Activated T-helper 1 cell treated with anti-CD3 and anti-CD28 coated beads, Interleukin-12 subunit alpha, Interleukin-12 subunit beta, Interleukin-2, Interleukin-4 antibody, amounts not matched to agents 30 ng/mL and 10 ng/mL and 1 ng/mL, durations not matched to agents 14 hours and 24 hours and 36 hours (primary cell): ENCODE measurements at places on chromosomes 6 and 20. TPM values are rescaled to one million over a fixed set of nuclear protein-coding genes. Genes with fewer than 3 reads are reported as not detected.

The LAMA5 gene
- total RNA-seq = 0.83 and 1.2 TPM in 2 replicates

The RPL10A gene
- total RNA-seq = 1,580 and 1,584 TPM in 2 replicates

The SLC35B2 gene
- 29.2 and 30.1 TPM in 2 replicates for total RNA-seq

The SRXN1 gene
- 28.8 and 30.2 TPM in 2 replicates for total RNA-seq

The CDH4 gene
- total RNA-seq = not detected in 2 replicates

The WFDC10A gene
- not detected in 2 replicates for total RNA-seq

The KCNG1 gene
- total RNA-seq = 2.8 and 3.1 TPM in 2 replicates

The OR2H1 gene
- not detected in 2 replicates for total RNA-seq

The GABBR1 gene
- total RNA-seq = 19.8 and 22.6 TPM in 2 replicates

The C6orf52 gene
- total RNA-seq = 3.6 and 6.0 TPM in 2 replicates

The ZBTB46 gene
- total RNA-seq = 1.1 and 1.2 TPM in 2 replicates

The C20orf144 gene
- total RNA-seq = 0.22 and 0.29 TPM in 2 replicates

The SALL4 gene
- 0.54 and 1.0 TPM in 2 replicates for total RNA-seq

The RPN2 gene
- total RNA-seq = 223 and 234 TPM in 2 replicates
